ENCODE measurements at places on chromosomes 11 and 22.

DNA sequence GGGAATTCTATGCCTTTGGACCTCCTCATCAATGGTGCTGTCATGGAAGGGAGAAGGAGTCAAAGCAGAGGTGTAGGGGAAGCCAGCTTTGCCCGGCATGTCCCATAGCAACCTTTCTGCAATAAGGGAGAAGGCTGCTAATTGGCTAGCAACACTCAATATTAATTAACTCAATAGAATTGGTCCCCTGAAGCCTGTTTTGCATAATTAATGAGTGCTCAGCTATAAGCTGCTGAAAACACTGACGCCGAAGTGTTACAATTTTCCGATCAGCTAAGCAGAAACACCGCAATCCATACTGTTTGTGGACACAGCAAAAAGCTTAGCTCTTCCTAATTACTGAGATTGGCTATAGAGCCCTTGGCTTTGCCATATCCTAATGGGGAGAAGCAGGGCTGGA lies 245.0 kb downstream of the CSNK2A3 start:
- no peak for DNase-seq
- H3K4me1 ChIP-seq, result no peaks in the 10 kb centered on the region
- no peak overlapping the region for H3K4me3 ChIP-seq
- no peak overlapping the region for H3K27ac ChIP-seq
- no peaks in the 10 kb centered on the region for H3K36me3 ChIP-seq
- H3K27me3 ChIP-seq, result no peaks in the 10 kb centered on the region

- no peaks in the 10 kb centered on the region for H3K27me3 ChIP-seq
- no peak overlapping the region for H3K4me3 ChIP-seq
- DNase-seq, result no peak
- H3K27ac ChIP-seq, result no peak overlapping the region
Observed at GRCh38 chr11:77069969-77070582, 3.3 kb downstream of the CAPN5 start.

GRCh38 chr11:63527667-63528066 lies 8.9 kb upstream of the PLAAT4 start:
- H3K27ac ChIP-seq, result no peak overlapping the region
- peaks cover 32% of the 10 kb centered on the region for H3K4me1 ChIP-seq
- no peak overlapping the region for H3K4me3 ChIP-seq
- DNase-seq, result no peak
- no peaks in the 10 kb centered on the region for H3K36me3 ChIP-seq

DNA sequence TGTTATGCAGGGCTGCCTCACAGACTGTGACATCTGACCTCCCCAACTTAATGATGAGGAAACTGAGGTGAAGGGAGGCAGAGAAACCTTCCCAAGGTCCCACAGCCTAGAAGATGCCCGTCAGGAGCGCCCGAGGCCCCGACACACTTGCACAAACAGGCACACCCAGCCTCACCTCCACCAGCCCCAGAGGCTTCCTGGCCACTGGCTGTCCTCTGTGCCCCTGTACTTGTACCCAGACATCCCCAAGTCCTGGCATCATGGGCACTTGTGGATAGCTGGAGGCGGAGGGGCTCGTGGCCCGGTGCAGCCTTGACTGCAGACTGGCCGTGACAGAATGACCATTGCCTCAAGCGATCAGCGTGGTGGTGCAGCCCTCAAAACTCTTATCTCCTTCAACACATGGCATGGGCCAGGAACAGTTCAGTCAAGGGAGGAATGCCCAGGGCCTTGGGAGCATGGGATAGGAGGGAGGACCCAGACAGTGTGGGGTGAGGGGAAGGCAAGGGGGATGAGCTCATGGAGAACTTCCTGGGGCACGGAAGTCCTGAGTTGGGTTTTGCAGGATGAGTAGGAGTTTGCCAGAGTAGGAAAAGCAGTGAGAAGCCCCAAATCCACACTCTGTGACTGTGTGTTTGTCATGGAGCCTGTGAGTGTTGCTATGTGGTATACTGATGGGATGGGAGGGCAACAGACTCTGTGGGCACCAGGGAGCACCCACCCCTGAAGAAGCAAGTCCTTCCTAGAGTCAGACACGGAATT lies 25.8 kb upstream of the PPARA start:
- no peaks in the 10 kb centered on the region for H3K27me3 ChIP-seq
- DNase-seq, result no peak
- H3K36me3 ChIP-seq, result no peaks in the 10 kb centered on the region
- H3K4me3 ChIP-seq, result no peak overlapping the region
- no peak overlapping the region for H3K27ac ChIP-seq

DNA sequence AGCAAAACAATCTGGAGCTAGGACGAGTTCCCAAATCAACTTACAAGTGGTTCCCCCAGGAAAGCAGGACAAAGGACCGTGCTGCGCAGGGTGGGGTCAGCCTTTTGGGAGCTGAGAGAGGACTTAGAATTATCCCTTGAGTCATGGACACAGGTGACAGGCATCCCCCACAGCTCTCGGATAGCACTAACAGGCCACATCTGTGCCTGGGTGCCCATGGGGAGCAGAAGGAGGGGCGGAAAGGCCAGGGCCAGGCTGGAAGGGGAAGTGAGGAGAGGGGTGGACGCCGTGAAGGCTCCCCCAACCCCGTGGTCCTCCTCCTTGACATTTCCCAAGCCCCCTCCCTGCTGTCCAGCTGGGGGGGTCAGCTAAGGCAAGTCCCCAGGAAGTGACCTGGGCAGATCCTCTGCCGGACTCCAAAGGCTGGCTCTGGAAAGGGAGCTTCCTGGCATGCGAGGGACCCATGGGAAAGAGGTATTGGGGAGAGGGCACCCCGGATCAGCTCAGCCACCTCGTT lies 31.6 kb upstream of the A4GALT start:
- DNase-seq, result no peak
- no peak overlapping the region for H3K27ac ChIP-seq
- no peaks in the 10 kb centered on the region for H3K36me3 ChIP-seq
- H3K4me3 ChIP-seq, result no peak overlapping the region

GRCh38 chr22:46537946-46538813 lies 760 bp upstream of the CELSR1 start:
- peaks cover 41% of the 10 kb centered on the region for H3K27me3 ChIP-seq
- DNase-seq, result no peak
- peaks cover 10% of the 10 kb centered on the region for H3K4me1 ChIP-seq
- no peak overlapping the region for H3K4me3 ChIP-seq
- no peaks in the 10 kb centered on the region for H3K36me3 ChIP-seq

DNA sequence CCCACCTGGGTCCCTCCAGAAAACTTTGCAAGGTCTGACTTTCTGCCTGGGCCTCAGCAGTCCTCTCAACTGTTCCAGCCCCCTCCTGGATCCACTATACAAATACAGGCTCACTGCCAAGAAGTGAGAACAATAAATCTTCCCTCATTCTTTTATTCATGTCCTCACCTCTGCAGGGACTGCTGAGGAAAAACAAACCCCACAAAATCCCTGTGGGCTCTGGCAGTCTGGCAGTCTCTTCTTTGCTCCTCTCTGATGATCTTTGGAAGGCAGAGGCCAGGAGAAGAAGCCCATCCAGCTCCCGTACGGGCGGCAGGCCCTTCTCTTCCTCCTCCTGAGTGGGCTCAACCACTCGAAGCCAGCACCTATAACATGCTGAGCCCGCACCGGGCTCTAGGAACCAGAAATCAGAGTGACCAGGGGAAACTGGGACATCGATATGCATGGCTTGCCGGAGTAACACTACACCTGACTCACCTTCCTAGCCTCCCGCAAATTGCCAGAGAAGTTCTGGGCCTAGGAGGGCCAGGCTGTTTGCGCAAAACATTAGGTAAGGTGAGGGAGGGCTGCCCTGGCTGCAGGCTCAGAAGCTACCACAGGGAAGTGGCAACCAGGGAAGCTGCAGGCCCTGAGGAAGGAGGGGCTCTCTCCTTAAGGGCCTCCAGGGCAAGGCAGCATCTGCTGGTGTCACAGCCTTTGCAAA lies 24.2 kb downstream of the TMPRSS5 start:
- H3K27ac ChIP-seq, result no peak overlapping the region
- DNase-seq, result no peak
- H3K27me3 ChIP-seq, result peaks cover under 1% of the 10 kb centered on the region
- no peak overlapping the region for H3K4me3 ChIP-seq
- no peaks in the 10 kb centered on the region for H3K36me3 ChIP-seq
- no peaks in the 10 kb centered on the region for H3K4me1 ChIP-seq

DNA sequence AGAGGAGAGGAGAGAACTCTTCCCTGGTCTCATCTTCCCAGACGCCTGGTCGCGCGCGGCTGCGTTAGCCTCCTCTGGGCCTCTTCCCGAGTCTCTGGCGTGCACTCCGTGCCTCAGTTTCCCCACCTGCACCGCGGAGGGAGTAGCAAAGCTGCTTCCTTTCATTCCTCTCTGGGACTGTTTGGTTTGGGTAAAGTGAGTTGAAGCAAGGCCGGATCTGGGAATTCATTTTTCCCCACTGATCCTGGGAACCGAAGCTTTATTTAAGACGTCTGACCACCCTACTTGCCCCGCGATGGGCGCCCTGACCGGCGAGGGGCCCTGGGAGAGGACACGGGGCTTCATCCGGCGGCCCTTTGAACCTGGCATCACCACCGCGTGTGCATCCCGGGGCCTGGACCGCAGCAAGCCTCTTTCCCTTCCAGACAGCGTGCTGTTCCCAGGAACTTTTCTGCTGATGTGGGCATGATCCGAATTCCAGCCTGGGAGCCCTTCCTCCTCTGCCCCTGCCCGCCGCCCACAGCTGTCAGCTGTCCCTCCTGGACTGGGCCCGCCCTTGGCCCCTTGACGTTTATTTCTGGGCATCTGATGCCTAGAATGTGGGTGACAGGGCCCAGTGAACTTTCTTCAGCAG lies 758 bp downstream of the LDLRAD3 start:
- H3K4me1 ChIP-seq, result peaks cover 6% of the 10 kb centered on the region
- no peaks in the 10 kb centered on the region for H3K36me3 ChIP-seq
- peaks cover 40% of the 10 kb centered on the region for H3K27me3 ChIP-seq
- no peak overlapping the region for H3K27ac ChIP-seq
- H3K4me3 ChIP-seq, result peak overlapping the region; percentile 68
- no peak for DNase-seq
